GM19239 (cell line): ENCODE measurements at places on chromosomes 16 and 17.

GRCh38 chr17:43900858-43901754 lies 6.2 kb downstream of the MPP2 start:
- DNase-seq = no peak

DNA sequence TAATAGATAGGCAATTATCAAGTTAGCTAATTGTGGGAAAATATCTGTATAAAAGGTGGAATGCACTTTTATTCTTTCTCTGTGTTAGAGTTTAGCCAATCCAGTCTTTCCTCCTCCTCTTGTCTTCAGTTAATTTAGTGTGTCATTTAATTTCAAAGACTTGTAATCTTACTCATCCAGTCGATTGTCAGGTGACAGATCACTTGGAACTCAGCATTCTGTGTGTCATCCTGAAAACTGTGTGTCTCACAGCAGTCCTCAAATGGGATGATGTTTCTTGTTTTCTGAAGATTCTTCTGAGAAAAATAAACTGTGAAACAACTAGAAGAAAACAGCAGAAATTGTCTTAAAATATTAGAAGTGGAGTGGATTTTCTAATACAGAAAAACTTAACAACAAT lies 290 bp upstream of the KRTAP4-1 start:
- DNase-seq = no peak

DNA sequence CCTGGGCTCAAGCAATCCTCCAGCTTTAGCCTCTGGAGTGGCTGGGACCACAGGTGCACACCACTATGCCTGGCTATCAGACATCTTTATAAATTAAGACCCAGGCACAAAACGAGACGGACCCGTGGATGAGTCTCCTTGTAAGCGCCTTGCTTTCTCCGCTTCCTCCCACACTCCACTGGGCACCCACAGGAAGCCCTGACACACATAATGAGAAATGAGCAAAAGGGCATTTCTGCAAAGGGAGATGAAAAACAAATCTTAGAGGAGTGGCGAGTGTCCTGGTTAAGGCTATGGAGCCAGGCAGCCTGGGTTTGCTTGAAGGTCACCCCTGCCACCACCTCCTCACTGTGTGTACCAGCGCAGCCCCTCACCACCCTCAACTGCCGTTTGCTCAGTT lies 56.3 kb downstream of the XYLT1 start:
- no peak for DNase-seq

DNA sequence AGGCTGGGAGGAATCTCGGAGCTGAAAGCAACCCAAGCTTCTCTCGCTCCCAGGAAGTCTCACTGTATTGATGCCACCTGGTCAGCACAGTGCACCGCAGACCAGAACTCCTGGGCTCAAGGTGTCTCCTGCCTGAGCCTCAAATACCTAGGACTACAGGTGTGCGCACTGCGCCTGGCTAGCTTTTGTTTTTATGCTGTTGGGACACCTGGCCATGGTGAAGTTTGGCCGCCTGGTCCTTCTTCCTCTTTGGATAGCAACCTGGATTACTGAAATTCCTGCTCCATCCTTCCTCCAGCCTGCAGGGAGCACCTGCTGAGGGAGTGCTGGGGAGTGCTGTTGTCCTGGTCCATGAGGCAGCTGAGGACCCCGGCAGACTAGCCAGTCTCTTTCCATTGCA lies 56.6 kb downstream of the COTL1 start:
- DNase-seq = no peak

- DNase-seq = no peak
Observed at GRCh38 chr16:65113441-65113840, 8.4 kb downstream of the CDH11 start.

DNA sequence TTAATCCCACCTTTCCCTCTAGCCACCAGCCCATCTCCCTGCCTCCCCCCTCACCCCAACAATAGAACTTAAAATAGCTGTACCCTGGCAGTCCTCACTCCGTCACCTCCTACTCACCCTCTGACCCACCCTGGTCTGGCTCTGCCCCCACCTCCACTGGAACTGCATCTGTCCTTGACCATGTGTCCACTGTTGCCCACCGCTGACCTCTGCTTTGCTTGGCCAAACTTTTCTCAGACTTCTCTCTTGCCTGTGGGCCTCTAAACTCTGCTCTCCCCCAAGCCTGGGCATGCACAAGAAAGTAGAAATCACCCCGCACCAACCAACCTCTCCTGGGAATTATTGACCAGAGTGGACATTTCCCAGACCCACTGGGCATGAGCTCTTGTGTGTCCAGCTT lies 169.8 kb downstream of the WSCD1 start:
- no peak for DNase-seq
